Stimulated activated CD8-positive, alpha-beta memory T cell treated with anti-CD3 and anti-CD28 coated beads, Interleukin-4, amount 100 ng/mL, for 24 hours (primary cell): ENCODE measurements at places on chromosomes 5 and 9.

DNA sequence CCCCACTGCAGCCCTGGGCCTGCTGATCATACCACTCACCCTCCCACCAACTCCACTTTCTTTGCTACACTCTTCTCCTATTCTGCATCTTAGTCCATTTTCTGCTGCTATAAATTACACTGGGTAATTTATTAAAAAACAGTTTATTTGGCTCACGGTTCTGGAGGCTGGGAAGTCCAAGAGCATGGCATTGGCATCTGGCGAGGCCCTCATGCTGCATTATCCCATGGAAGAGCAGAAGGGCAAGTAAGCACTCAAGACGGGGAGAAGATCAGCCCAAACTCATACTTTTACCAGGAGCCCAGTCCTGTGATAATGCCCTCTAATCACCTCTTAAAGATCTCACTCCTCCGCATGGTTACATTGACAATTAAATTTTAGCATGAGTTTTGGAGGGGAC, 9.4 kb downstream of the GLIPR2 start:
- DNase-seq, result no peak

GRCh38 chr9:21481470-21482056, 550 bp downstream of the IFNE start:
- DNase-seq, result no peak

DNA sequence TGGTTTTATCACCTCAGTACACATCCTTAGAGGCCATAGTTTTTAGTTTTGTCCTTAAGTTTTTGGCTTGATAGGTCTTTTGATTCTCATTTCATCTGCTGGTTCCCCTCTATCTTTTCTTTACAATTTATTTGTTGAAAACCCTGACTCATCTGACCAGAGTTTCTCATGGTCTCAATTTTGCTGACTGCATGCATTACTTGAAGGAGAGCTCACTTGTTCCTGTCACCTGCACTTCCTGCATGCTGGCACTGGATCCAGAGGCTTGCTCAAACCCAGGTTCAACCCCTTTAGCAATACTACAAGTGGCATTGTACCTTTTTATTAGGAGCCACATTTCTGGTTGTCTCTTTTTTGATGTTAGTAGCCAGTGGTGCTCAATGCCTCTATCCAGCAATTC, 26.7 kb downstream of the FBXO10 start:
- DNase-seq, result no peak

- DNase-seq, result no peak
Observed at GRCh38 chr9:125525921-125526631, 180.9 kb downstream of the MAPKAP1 start.

DNA sequence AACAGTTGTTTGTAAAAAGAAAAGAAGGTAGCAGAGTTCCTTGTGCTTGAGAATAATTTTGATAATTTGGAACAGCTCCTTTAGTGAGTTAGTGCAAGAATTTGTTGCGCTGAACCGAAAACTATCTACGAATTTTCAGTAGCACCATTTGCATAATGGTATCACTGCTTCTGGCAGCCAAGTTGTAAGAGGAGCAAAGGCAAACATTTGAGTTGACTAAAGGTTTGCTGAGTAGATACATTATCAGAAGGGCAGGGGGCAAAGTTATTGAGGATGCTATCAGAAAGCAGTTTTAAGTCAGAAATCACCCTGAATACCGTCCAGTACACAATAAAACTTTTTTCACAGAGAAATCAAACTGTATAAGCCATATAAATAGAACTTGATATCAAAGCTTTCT, 181.5 kb upstream of the MOCS2 start:
- DNase-seq, result no peak

GRCh38 chr5:8576178-8576577, 707.2 kb downstream of the MTRR start:
- no peak for DNase-seq

DNA sequence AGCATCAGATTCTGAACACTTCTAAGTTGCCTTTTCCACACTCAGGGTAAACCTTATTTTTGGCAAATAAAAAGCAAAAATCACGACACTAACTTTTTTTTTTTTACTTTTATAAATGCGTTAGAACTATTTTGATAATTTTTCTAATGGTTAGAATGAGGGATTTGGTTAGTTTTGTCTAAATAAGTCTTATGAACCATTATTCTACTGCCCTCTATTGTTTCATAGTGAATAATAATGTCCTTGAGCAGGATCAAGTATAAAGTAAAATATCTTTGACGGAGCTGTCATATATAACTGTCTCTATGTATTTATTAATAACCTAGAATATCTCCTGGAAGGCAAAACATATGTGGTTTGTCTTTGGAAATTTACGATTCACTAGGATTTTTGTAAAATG, 631.8 kb downstream of the GABRG2 start:
- no peak for DNase-seq

- no peak for DNase-seq
Observed at GRCh38 chr5:50889790-50890189, 223.4 kb downstream of the PARP8 start.

DNA sequence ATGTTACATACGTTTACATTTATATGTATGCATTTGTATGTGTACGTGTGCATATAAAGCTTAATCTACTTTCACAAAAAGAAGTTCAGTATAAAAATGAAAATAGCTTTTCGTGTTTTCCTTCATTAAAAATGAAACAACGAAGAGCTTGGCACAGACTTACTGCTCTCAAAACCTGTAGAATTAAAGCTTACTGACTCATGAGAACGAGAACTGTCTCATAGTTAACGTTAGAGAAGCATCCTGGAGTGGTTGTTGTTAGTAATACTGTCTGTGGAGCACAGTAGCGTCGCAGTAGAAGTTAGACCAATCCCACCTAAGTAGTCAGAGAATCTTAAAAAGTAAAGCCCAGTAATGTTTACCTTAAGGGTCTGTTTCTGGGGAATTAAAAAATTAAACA, 1.3 kb downstream of the MAT2B start:
- no peak for DNase-seq

- DNase-seq, result no peak
Observed at GRCh38 chr5:60856066-60856465, 12.0 kb upstream of the ELOVL7 start.

DNA sequence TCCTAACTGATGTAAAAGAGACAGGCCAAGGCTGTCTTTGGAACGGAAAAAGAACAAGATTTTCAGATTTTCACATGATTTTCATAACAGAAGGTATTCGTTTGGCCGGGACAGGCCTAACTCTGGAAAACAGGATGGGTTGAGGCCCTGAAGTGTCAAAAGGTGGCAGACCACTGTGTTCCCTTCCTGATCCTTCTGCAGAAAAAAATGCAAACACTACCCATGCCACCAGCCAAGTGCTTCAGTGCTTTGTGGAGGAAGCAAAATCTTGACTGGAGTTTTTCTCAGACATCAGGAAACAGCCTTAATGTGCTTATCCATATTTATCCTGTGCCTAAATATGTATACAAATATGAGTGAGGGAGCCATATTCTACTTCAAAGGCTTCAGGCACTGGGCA, 113.5 kb upstream of the IL6ST start:
- no peak for DNase-seq

GRCh38 chr9:133876836-133877235, 115.3 kb downstream of the VAV2 start:
- DNase-seq, result no peak

DNA sequence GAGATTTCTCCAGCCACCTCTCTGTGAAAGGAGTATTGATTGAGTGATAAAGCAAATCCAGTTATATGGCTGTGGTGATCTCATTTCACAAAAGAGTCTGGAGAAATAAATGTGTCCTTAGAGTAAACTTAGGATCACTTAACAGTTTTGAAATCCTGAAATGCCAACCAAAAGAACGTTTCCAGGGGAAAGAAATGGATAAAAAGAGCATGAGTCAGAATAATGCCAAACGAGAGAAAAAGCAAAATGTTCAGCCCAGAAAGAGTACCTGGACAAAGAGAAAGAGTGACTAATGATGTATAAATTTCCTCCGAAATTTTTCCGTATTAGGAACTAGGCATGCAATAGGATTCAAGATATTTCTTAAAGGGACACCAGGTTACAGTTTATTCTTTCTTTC, 463.1 kb upstream of the CDH10 start:
- no peak for DNase-seq

- DNase-seq, result no peak
Observed at GRCh38 chr5:53067641-53068040, 41.9 kb downstream of the MOCS2 start.

DNA sequence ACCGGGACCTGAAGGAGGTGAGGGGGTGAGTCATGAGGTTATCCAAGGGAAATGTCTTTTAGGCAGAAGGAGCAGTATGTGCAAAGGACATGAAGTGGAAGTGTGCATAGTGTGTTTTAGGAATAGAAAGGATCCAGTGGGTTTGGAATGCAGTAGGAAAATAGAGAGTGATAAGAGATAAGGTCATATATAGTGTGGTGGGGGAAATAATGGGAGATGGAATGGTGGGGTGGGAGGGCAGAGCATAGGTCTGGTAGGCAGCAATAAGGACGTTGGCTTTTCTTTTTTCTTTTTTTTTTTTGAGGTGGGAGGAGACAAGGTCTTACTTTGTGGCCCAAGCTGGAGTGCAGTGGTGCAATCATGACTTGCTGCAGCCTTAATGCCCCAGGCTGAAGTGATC, 17.8 kb downstream of the SNX24 start:
- no peak for DNase-seq

- no peak for DNase-seq
Observed at GRCh38 chr5:116411101-116411571, 163.5 kb downstream of the SEMA6A start.

DNA sequence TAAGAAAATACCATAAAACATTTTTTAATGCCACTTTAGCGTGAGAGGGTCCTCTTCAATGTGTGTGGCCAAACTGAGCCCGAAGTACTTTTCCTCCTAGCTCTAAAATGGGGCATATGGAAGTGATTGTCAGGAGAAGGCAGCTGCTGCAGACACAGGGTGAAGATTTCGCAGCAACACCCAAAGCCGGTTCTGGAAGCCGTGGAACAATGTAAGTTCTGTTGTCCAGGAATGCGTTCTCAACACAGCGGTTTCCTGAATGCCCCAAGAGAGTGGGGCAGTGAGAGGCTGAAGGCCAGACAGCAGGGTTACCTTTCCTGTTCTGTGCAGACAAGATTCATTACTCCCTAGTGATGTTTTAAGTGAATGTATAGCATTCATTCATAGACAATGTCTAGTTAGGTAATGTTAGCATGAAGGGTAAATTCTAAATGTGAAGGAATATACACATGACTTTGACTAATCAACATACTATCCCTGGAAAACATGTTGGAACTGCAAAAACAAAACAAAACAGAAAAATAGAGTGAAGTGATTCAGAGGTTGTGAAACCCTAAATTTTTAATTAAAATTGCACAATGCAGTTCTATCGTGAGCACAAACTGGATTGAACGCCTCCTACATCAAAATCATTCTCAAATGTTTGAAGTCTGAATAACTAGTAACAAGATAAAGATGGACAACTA, 197.0 kb upstream of the SEMA6A start:
- DNase-seq, result no peak

DNA sequence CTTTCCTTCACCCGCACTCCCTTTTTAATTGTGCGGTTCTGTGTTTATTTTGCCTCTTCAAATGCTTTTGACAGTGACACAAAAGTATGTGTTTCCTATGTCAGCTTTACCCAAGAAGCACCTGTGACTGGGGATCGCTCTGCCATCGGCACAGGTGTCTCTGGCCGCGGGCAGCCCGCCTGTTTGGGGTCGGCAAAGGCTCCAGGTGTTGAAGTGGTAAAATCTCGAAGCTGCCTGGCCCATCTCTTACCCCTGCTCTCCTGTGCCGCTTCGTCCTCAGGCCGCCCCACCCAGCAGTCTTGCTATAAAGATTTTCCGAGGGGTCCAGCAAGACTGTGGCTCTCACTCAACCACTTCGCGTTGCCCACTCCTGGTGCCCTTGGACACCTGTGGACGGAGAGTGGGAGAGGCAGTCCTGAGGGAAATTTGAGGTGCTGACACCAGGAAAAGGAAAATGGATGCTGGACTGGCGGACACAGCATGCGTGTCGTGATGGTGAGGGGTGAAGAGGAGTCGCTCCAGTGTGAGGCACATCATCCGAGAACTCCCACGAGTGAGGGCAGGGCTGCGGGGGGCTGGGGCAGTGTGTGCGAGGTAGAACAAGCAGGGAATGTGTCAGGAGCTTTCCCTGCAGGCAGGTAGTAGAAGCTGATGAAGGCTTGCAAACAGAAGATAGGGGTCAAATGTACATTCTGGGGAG, 29.1 kb upstream of the CEP72 start:
- DNase-seq, result no peak

DNA sequence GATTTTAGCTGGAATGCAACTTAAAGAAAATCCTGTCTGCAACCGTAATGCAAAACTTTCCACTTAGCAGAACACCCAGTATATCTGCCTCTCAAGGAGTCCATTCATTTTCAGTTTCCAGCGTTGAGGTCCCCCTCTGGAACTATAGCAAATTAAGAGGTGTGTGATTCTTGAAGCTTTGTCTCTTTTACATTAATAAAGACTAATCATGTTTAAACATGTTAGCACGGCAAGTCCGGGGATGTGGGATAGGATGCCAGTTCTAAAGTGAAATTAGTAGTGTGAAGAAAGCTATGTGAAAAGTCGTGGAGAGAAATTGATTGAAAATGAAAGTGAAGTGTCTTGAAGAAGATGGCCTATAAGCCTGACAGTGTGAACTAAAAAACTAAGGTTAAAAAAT, 429.1 kb downstream of the NR2F1-AS1 start:
- no peak for DNase-seq
